ENCODE measurements at places on chromosomes 11 and 22.

GRCh38 chr11:1499261-1499890 lies 12.8 kb upstream of the MOB2 start:
- DNase-seq: no peak

- DNase-seq: no peak
Measured at GRCh38 chr22:19139001-19139356, 5.5 kb downstream of the ESS2 start.

DNA sequence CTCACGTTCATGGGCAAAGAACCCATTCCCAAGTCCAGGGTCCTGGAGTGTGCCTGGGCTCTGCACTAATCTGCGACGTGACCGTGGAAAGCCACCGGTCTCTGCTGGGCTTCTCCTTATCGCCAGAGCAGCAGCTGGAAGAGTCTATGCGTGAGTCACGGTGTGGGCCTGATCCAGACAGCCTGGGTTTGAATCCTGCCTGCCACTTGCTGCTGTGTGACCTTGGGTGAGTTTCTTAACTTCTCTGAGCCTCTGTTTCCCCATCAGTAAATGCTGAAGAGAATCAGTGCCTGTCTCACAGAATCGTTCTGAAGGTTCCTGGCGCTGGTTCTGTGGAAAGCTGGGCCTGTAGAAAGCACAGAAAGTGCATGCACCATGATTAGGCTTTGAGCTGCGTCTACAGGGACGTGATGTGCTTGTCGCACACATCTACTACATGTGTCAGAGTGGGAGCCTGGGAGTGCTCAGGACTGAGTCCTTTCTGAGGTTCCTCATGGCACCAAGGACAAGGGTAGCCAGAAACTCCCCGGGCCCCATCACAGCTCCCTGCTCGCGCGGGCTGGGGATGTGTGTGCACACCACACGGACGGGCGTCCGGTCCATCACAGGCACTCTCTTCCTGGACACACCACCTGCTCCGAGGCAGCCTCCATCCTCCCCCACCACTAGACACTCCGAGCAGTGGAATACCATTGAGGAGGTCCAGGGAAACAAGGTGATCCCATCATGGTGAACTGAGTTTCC lies 20.5 kb upstream of the PDGFB start:
- no peak for DNase-seq

DNA sequence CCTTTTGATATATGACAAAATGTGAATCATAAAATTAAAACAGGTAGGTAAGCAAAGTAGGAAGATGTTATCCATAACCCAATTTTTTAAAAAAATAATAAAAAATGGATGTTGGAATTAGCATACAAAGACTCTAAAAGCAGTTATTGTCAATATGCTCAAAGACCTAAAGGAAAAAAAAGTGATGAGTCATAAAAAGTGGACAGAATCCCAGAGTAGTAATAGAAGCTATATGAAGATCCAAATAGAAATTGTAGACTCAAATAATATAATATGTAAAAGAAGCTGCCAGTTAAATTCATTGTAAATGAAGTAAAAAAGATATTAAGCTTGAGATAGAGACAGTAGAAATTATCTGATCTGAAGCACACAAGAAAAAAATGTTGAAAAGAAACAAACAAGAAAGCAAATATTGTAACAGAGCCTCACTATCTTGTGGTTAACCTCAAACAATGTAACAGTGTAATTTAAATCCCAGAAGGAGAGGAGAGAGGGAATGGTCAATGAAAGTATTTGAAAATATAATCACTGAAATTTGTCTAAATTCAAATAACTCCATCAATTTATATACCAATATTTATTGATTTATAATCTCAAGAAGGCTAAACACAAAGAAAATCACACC lies 773.4 kb upstream of the RAG2 start:
- DNase-seq: no peak

- DNase-seq: no peak
Measured at GRCh38 chr11:44313761-44314489, 4.0 kb upstream of the ALX4 start.

DNA sequence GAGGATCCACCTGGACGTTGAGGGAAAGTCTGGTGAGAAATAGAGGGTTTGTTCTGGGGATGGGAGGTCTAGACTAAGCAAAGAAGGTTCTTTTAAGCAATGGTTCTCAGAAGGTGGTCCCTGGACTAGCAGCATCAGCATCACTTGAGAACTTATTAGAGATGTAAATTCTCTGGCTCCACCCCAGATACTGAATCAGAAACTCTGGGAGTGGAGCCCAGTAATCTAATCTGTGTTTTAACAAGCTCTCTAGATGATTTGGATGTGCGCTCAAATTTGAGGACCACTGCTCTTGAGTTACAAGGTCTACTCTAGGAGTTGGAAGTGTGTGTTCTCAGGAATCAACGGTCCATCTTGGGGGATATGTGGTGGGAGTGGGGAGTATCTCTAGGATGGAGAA lies 3.3 kb upstream of the ABCG4 start:
- no peak for DNase-seq

DNA sequence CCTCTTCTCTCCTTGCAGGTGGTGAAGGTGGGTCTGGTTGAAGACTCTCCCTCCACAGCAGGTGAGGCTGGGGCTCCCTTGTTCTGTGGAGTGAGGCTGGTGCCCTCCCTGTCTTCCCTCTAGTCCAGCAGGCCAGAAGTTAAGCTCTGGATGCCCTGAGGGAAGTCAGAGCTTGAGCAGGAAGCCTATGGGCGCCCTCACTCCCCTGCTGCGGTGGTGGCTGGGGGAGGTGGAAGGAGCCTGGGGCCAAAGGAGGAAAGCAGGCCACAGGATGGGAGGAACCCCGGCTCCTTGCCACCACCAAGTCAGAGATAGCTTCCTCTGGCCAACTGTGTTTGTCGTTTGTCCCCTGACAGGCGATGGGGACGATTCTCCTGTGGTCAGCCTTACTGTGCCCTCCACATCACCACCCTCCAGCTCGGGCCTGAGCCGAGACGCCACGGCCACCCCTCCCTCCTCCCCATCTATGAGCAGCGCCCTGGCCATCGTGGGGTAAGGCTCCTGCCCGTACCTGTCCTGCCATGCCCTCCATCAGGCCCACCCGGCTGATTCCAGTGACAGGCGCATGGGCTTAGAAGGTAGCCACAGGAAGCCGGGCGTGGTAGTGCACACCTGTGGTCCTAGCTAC lies 29.5 kb upstream of the RAB1B start:
- no peak for DNase-seq

- no peak for DNase-seq
Measured at GRCh38 chr11:12979928-12980689, 29.0 kb upstream of the RASSF10 start.

GRCh38 chr11:106983991-106984390 lies 34.3 kb downstream of the GUCY1A2 start:
- DNase-seq: no peak

GRCh38 chr11:133977067-133977677 lies 20.4 kb upstream of the IGSF9B start:
- DNase-seq: no peak

- DNase-seq: no peak
Measured at GRCh38 chr11:31636983-31637382, 127.4 kb downstream of the ELP4 start.

DNA sequence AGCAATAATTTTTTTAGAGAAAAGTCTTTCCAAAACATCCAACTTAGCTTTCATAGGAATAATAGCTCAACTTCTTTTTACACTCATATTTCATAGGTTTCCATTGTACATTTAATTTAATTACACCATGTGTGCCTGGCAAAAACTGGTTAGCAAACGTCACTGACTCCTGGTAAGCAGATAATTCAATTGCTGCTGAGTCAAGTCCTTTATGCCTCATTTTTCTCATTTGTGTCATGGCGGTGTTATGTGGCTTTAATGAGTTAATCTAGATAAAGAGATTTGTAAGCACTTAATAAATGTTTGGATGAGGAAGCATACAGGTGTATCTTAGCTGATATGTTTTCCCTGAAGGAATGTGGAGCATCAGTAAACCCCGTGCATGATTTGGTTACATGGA lies 41.2 kb upstream of the PAK1 start:
- no peak for DNase-seq

Data from stimulated activated CD8-positive, alpha-beta memory T cell treated with anti-CD3 and anti-CD28 coated beads, Interleukin-7, amount 100 ng/mL, for 1 hour (primary cell).